ENCODE measurements at places on chromosomes 4 and X.

GRCh38 chr4:151661873-151662272 is 98.9 kb downstream of the GATB start:
- no peak for DNase-seq

DNA sequence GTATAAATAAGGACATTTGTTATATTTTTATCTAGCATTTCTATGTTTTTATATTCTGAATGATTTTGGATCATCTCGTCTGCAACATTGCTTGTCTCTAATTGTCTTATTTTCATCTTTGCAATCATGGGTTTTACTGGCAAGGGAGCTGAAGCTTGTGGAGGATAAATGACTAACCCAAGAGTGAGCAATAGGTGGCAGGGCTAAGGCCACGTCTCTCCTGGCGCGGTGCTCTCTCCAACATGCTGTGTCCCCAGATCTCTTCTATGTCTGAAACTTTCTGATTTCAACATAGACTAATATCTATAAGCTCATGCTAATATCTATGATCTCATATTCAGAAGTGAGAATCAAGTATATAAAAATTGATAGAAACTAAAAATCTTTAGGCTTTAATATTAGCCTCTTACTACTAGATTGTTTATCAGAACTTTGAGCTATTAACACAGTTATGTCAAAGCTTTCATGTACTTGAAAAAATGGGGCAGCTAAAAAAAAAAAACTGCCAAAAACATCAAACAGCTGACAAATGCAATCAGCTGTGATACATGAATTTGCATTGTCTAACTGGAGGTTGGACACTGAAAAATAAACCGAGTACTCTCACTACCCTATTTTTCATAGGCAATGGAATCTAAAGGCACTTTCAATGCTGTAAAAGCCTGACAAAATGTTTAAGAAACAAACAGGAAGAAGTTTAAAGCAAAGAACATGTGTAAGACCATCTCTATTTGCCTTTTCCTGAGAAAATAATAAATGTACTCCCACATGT is 169.2 kb downstream of the TMA16 start:
- DNase-seq: no peak

DNA sequence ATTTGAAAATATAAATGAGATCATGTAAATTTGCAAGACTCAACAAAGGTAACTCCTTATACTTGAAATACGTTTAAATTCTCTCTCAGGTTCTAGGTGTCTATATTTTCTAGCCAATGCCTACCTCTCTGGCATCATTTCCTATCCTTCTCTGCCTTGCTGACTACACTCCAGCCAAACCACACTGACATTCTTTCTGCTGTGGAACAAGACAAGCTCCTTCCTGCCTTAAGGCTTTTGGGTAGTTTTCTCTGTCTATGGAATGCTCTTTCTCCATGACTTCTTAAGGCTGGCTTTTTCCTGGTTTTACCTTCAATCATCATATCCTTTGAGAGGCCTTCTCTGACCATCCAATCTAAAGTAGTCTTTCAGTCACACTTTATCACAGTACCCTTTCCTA is 201.0 kb downstream of the SPRY1 start:
- DNase-seq: peak; percentile 21

DNA sequence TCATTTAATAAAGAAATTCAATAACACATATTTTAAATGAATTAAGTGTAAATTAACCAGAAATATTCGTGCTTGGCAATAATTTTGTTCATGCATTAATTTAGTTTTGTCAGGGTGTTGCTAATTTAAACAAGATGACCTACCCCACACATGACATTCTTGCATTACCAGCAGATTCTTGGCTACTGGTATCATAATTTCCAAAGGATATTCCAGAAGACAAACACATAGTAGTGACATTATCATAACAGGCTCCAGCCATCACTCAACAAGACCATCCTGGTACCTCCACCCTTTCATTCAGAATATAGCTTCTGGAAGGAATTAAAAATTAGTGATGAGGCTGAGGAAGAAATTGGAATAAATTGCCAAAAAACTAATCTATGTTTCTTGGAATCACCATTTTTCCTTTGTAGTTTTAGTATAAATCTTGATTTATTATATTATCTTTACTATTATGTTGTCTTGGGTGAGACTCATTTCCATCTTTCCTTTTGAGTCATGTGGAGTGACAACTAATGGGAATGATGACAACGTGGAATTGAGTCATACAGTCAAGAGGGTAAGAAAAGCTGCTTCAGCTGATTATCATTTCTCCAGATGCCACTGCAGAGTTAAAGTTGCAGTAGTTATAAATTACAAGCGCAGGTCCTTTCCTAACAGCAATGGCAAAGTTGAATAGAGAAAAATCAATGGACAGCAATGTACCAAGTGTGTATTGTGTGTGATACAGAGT is 30.9 kb upstream of the HHIP start:
- DNase-seq: no peak

- DNase-seq: no peak
Observed at GRCh38 chrX:112822892-112823291, 17.7 kb downstream of the AMOT start.

GRCh38 chrX:10519761-10520160 is 100.6 kb downstream of the MID1 start:
- no peak for DNase-seq

- DNase-seq: no peak
Observed at GRCh38 chrX:107675823-107676555, 47.7 kb downstream of the PRPS1 start.

DNA sequence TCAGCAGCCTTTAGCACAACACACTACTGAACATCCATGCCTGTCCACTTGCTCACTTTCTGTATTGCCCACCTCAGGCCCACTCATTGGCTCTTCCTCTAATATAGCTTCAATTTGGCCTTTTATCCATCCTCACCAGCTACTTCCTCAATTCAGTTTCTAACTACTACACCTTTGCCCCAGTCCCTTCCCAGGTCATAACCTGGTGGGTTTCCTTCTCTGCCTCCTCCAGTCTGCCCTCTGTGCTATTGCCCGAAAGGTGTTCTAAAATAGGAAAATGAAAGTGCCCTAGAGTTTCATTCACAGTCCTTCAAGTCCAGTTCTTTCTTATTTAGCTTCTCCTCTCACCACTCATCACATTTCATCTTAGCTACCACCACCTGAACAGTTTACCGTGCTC is 23.1 kb downstream of the MOSPD2 start:
- DNase-seq: no peak

- no peak for DNase-seq
Observed at GRCh38 chr4:71752383-71753042, 31.4 kb downstream of the GC start.

- DNase-seq: no peak
Observed at GRCh38 chr4:48247878-48248558, 21.6 kb downstream of the TEC start.

GRCh38 chr4:149521611-149522425 is 293.8 kb downstream of the IQCM start:
- DNase-seq: no peak

DNA sequence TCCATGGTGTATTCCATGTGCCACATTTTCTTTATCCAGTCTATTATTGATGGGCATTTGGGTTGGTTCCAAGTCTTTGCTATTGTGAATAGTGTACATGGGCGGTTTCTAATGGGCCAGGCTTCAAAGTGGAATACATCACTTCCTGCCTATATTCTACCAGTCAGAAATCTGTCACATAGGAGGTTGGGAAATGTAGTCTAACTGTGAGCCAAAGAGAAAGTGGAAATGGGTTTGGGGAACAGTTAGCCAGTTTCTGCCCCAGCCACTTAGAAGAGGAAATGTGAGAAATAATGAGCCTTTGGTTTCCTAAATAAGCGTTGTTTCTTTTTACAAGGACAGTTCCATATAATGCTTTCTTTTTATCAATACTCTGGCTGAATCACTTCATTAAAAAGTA is 85.1 kb upstream of the AP1S2 start:
- no peak for DNase-seq

DNA sequence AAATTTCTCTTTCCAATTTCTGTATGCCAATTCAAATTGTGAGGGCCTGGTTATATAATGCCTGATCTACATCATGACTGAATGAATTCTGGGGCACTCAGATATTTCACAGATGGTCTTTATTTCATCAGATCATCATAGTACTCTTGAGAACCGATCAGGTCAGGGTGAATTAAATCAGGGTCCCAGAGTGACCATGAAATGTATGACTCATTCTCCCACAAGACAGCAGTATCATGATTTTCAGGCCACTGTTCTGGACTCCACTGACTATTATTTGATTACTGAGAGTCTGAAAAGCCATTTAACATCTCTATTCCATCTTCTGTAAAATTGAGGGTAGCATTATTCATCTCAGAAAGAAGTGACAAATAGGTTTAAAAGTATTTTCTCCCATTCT is 471.5 kb downstream of the ADGRL3 start:
- no peak for DNase-seq

GRCh38 chr4:174273930-174274329 is 9.5 kb downstream of the FBXO8 start:
- DNase-seq: no peak

- DNase-seq: no peak
Observed at GRCh38 chr4:154344686-154345085, 146.9 kb downstream of the DCHS2 start.

GRCh38 chr4:31351695-31352094 is 631.5 kb downstream of the PCDH7 start:
- DNase-seq: no peak

DNA sequence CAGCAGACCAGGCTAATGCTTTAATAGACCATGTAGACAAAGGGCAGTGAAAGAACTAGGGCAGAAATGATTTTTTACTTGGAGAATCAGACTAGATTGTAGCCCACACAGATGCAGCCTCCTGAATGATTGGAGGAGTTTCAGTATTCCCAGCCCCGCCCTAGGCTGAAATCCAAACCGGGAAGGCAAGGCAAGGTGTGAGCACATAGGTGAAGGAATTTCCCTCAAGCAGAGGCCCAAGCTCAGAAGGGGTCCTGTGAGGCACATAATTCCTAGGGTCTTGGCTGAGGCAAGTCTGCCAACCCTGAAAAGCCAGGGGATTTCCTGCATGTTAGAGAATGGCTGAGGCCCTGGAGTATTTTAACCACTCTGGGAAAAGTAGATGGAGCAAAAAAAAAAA is 56.4 kb upstream of the PAK3 start:
- no peak for DNase-seq

DNA sequence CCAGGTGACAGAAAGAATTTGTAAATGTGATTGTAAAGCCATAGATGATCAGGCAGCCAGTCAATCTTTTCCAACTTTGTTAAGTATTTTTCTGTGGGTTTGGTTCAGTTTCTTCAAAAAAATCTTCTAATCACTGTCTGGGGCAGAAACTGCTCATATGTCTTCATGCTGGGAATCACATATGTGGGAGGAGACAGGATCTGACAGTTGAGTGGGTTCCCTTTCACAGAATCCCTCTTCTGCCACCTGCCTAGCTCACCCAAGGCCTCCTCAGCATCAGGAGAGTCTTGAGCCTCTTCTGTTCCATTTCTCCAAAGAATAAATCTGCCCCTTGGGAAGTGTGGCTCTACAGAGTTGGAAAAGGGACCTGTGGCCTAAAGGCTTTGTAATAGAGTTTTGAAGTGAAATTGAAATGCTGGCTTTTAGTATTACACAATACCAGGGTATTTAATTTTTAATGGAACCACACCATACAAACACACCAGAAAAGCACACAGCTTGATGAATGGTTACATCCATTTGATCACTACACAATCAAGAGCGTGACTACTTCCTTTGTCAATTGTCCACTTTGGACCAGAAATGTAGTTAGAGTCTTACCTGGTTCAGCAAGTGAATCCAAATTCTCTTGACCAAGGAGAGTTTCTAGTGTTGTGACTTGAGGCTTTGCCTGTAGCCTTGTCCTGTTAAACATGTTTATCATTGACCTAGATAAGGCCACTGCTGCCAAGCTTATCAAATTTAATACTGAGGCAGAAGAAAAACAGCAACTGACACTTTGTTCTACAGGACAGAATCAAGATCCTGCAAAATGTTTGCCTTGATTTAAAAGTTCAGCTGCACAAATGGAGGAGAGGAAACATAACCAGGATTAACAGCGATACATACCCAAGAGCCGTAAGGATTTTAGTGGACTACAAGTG is 20.4 kb downstream of the MSMO1 start:
- DNase-seq: no peak

DNA sequence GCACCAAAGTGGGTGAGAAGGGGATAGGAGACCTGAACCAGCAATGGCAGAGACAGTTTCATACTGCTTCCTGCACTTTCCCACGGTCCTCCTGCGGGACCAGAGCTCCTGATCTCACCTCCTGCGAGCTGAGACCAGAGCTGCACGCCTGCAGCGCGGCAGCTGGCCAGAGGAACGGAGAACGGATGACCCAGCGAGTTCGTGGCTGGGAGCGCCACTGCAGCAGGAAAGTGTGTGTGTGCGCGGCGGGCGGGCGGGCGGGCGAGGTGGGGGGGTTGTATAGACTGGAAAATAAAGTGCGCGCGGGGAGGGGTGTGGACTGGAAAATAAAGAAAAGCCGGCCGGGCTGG is 16.5 kb downstream of the MCF2 start:
- DNase-seq: no peak

- DNase-seq: no peak
Observed at GRCh38 chr4:54215379-54216077, 13.6 kb upstream of the PDGFRA start.

- peak; percentile 70 for DNase-seq
Observed at GRCh38 chr4:77636902-77637301, 31.3 kb downstream of the CXCL13 start.

DNA sequence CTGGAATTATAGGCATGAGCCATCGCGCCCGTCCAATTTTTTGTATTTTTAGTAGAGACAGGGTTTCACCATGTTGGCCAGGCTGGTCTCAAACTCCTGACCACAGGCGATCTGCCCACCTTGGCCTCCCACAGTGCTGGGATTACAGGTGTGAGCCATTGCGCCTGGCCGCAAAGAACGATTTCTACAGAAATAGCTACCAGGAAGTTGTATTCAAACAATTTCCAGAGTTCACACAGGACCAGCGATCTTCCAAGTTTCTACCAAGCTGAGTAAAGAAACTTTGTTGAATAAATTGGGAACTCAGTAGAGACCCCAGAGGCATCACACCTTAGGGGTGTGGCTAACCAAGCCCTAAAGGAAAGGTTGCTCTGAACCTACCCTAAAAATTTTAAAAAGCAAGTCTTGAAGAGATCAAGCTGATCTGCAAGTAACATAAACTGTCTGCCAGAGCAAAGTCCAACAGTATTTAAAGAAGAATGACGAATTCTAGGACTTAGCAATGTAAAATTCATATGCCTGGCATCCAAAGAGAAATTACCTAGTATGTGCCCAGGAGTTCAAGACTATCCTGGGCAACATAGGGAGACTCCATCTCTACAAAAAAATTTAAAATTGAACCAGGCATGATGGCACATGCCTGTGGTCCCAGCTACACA is 48.4 kb upstream of the USP9X start:
- DNase-seq: no peak

DNA sequence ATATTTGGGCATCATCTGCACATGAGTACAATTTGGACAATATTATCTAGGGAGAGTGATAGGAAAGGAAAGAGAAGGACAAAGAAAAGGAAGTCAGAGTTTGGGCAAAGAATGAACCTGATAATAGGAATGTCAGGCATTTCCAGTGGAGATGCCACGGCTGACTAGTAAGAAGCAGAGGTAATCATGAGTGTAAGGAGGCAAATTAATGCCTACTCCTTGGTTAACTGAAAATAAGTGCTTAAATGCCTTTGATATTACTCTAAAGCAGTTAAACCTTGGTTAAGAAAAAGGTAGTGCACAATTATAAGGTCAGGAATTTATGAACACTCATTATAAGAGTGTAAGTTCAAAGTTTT is 99.2 kb upstream of the DDIT4L start:
- no peak for DNase-seq
